Esophagus muscularis mucosa (tissue), 4 donors: ENCODE measurements at places on chromosomes 13 and 19.

GRCh38 chr19:46524308-46524707 lies 28.6 kb upstream of the PNMA8B start:
- no peak overlapping the region for H3K4me3 ChIP-seq
- no peak overlapping the region for H3K27ac ChIP-seq
- no peaks in the 10 kb centered on the region for H3K36me3 ChIP-seq
- no peak for DNase-seq

DNA sequence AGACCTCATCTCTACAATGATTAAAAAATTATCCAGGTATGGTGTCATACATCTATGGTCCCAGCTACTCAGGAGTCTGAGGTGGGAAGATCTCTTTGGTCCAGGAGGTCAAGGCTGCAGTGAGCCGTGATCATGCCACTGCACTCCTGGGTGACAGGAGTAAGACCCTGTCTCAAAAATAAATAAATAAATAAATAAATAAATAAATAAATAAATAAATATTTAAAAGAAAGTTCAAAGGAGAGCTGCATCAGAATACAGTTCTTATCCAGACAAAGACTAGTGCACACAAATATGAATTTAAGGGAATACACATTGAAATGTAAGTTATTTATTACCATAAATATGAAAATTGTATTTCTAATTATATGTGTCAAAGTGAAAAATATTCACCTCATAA lies 624.9 kb downstream of the SLITRK6 start:
- no peak overlapping the region for H3K27ac ChIP-seq
- no peak for DNase-seq
- no peaks in the 10 kb centered on the region for H3K4me1 ChIP-seq
- H3K4me3 ChIP-seq = no peak overlapping the region

DNA sequence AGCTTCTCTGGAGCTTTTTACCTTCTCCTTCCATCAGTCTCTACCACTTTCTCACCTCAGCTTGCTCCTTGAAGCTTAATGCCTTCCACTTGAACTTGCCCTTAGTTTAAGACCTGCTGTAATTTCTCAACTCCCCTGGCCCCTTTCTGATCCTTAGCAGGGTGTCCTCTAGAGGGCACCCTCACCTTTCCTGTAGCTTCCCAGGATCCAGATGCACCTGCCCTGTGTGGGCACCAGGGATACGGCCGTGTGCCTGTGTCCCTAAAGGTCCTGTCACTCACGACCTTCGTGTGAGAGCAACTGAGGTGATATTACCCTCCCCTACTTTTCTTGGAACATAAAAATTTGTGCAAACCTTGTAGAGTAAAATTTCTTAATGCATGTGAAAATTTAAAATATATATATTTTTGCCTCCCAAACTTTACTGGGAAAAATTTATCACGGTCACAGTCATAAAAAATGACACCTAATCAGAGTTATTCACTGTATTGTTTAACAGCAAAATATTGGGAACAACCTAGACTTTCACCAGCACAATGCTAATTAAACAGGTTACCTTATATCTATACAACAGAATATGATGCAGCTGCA lies 46.4 kb downstream of the PSG3 start:
- H3K4me1 ChIP-seq = no peaks in the 10 kb centered on the region
- no peak for DNase-seq
- H3K4me3 ChIP-seq = no peak overlapping the region
- no peaks in the 10 kb centered on the region for H3K36me3 ChIP-seq
- no peak overlapping the region for H3K27ac ChIP-seq

GRCh38 chr19:33613620-33614000 lies 8.1 kb upstream of the CHST8 start:
- no peak for DNase-seq
- no peak overlapping the region for H3K4me3 ChIP-seq
- no peaks in the 10 kb centered on the region for H3K27me3 ChIP-seq
- H3K36me3 ChIP-seq = no peaks in the 10 kb centered on the region
- no peaks in the 10 kb centered on the region for H3K4me1 ChIP-seq
- no peak overlapping the region for H3K27ac ChIP-seq

GRCh38 chr13:79987761-79988160 lies 353.2 kb downstream of the SPRY2 start:
- no peak overlapping the region for H3K4me3 ChIP-seq
- H3K27ac ChIP-seq = no peak overlapping the region
- no peaks in the 10 kb centered on the region for H3K36me3 ChIP-seq
- no peaks in the 10 kb centered on the region for H3K4me1 ChIP-seq

DNA sequence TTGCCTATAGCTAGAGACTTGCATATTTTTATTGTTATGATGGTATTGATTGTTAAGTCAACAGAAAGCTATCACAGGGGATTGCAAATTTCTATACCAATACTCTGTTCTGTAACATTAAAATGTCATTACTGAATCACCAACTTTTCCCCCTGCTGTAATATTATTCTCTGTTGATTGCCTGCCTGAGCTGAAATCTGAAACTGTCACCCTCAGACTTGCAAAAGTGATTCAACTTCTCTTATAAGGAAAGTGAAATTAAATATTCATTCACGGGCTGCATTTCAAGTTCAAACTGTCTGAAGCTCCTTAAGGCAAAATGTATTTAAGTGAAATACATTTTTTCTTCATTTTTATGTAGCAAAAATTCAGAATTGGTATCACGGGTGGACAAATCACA lies 723.2 kb downstream of the PCDH9 start:
- no peaks in the 10 kb centered on the region for H3K4me1 ChIP-seq
- no peak overlapping the region for H3K27ac ChIP-seq
- DNase-seq = no peak
- no peaks in the 10 kb centered on the region for H3K27me3 ChIP-seq

- DNase-seq = no peak
- H3K27me3 ChIP-seq = no peaks in the 10 kb centered on the region
- H3K4me3 ChIP-seq = no peak overlapping the region
- peaks cover 32% of the 10 kb centered on the region for H3K36me3 ChIP-seq
- H3K4me1 ChIP-seq = peaks cover 27% of the 10 kb centered on the region
Measured at GRCh38 chr13:27263438-27263837, 7.2 kb upstream of the RASL11A start.

GRCh38 chr13:83563499-83563898 lies 318.8 kb downstream of the SLITRK1 start:
- no peak overlapping the region for H3K4me3 ChIP-seq
- H3K27ac ChIP-seq = no peak overlapping the region
- DNase-seq = no peak
- no peaks in the 10 kb centered on the region for H3K4me1 ChIP-seq

DNA sequence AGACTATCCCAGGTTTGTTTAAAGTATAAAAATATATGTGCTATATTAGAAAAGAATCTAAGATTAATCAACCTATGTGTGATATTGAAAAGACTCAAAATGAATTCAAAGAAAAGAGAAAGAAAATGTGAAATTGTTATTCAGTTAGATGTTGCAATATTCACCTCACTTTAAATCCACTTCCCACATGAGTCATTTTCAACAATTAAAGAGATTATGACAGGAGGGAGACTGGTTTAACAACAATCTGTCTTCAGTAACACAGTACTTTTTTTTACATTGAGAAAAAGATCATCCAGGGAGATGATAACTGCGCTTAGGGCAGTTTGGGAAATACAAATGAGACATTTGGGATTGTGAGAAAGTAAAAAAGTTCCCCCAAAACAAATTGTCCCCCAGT lies 1246.2 kb downstream of the SLITRK1 start:
- no peaks in the 10 kb centered on the region for H3K27me3 ChIP-seq
- no peaks in the 10 kb centered on the region for H3K36me3 ChIP-seq
- H3K4me3 ChIP-seq = no peak overlapping the region
- H3K4me1 ChIP-seq = no peaks in the 10 kb centered on the region
